ENCODE measurements at places on chromosomes 5 and 9.

GRCh38 chr9:134516464-134516863, 125.1 kb upstream of the COL5A1 start:
- no peak for DNase-seq

DNA sequence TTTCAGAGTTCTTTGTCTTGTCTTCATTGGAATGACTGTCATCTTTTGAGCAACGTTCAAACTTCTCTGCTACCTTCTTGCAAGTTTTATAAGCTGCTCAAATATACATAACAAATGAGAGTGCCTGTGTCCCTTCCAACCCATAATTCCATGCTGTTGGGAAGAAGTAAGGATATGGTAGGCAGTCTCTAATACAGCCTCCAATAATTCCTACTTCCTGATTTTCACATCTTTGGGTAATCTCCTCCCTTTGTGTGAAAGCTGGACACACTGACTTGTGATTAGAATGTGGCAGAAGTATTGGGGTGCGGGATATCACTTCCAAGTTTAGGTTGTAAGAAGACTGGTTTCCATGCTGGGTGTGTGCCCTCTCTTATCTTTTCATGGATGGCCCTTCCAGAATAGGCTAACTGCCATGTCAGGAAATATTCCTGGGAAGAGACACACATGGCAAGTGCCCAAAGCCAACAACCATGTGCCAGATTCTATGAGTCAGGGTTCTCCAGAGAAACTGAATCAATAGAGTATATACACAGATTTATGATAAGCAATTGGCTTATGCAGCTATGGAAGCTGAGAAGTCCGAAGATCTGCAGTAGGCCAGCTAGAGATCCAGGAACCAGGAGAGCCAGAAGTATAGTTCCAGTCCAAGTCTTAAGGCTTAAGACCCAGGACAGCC, 531.3 kb downstream of the NTRK2 start:
- peak; percentile 88 for DNase-seq

- peak; percentile 72 for DNase-seq
These were observed 96.5 kb downstream of the ARHGAP26 start for GRCh38 chr5:142866563-142867275.

GRCh38 chr9:33429256-33429985, 18.0 kb downstream of the AQP3 start:
- DNase-seq: no peak

DNA sequence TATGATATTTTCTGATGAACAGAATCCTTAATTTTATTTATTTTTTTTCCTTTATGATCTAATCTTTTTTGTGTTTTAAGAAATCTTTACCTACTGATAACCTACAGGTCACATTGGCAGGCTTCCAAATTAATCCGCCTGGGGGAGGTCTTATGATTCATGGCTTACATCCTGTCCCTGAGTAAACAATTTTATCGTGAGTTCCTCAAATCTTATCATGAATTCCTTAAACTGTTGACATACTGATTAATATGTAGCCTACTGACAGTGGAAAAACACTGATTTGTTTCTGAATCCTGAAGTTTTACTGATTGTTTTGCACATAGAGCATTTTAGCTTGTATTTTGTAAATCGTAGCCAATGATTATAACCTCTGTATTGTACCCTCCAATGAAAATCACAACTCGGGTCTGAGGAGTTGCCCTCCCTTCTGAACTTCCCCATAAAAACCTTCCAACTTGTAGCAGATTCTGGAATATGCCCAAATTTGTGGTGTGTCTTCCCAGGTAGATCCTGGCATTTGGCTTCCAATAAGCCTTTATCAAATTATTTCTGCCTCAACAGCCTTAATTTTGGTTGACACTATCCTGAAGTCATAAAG, 105.6 kb downstream of the VCAN start:
- no peak for DNase-seq

GRCh38 chr5:26553079-26553478, 485.3 kb downstream of the CDH9 start:
- peak; percentile 72 for DNase-seq

DNA sequence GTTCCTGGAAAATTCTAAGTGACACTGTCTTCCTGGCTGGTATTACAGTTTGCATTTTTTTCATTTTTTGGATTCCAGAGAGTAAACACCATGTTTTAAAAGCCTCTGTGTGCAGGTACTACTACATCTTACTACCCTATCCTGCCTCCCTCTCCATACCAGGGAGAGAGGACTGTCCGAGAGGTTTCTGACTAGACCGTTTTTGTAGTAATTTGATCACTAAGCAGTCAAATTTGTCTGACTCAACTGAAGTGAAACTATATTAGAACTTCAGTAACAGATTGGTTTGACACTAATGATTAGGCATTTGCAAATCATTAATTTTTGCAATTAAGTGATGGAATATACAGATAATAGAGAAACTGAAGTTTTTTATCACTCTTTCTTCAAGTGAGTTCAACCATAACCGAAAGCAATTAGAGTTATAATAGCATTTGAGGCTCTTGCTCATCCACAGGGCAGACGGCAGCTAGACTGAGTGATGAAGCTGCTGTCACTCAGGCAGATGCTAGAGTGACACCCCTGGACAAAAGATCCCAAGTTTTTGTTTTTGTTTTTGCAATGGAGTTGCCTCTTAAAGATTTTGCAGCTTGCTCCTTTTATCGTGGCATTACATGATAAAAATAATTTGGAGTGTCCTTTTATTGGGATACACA, 44.3 kb downstream of the SMARCA2 start:
- no peak for DNase-seq

DNA sequence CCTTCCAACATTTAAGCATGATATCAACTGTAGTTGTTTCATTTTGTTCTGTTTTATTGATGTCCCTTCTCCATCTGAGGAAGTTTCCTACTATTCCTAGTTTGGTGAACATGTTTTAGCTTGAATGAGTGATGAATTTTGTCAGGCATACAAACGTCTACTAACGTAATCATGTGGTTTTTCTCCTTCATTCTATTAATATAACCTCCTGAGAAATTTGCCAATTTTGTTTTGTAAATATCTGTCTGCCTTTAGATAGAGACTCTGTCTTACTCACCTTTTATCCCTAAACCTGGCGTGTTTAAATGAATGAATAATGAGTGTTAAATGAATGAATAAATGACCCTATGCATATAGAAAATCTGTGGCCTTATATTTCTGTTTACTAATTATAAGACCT, 26.5 kb upstream of the NREP start:
- DNase-seq: no peak

GRCh38 chr5:179274321-179275315, 70.6 kb downstream of the ADAMTS2 start:
- no peak for DNase-seq

GRCh38 chr9:76916231-76916630, 10.3 kb upstream of the PRUNE2 start:
- peak; percentile 48 for DNase-seq

GRCh38 chr5:117752403-117752802, 1177.8 kb upstream of the SEMA6A start:
- no peak for DNase-seq

GRCh38 chr9:116156621-116157314, 3.2 kb downstream of the PAPPA start:
- peak; percentile 83 for DNase-seq

- no peak for DNase-seq
These were observed 339.7 kb upstream of the IRX2 start for GRCh38 chr5:3091040-3091774.

GRCh38 chr9:6354072-6354686, 26.0 kb downstream of the TPD52L3 start:
- no peak for DNase-seq

DNA sequence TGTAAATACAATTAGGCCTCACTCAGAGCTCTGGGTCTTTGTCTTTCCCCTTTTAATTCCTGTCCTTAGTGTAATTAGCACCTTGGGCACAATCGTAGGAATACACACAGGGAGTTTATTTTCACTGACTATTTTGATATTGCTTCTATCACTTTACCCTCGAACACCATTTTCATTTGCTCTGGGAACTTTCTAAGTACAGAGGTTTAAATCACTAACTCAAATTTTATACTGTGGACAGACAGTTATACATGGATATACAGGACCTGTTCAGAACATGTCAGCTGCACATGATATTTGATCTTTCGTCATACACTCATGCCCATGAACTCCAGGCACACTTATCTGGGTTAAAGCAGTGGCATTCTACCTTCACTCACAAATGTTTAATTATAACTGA, 217.8 kb upstream of the TMEM161B start:
- DNase-seq: no peak

GRCh38 chr5:124746916-124747790, 714 bp upstream of the ZNF608 start:
- DNase-seq: peak; percentile 93

GRCh38 chr5:91207248-91207647, 175.9 kb downstream of the ARRDC3 start:
- no peak for DNase-seq

GRCh38 chr9:6782981-6783380, 25.2 kb downstream of the KDM4C start:
- DNase-seq: no peak

DNA sequence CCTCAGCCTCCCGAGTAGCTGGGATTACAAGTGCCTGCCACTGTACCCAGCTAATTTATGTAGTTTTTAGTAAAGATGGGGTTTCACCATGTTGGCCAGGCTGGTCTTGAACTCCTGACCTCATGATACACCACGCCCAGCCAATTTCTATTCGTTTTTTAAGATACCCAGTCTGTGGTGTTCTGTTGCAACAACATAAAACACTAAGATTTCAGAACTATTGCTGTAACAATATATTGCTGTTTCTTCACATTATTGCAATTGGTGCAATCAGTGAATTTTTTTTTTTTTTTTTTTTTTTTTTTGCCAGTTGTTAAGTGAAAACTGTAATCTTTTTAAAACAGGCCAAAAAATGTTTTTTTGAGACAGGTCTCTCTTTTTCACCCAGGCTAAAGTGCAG, 9.9 kb downstream of the SRP19 start:
- no peak for DNase-seq

- no peak for DNase-seq
These were observed 80.3 kb downstream of the ANKRD33B start for GRCh38 chr5:10644192-10644591.

DNA sequence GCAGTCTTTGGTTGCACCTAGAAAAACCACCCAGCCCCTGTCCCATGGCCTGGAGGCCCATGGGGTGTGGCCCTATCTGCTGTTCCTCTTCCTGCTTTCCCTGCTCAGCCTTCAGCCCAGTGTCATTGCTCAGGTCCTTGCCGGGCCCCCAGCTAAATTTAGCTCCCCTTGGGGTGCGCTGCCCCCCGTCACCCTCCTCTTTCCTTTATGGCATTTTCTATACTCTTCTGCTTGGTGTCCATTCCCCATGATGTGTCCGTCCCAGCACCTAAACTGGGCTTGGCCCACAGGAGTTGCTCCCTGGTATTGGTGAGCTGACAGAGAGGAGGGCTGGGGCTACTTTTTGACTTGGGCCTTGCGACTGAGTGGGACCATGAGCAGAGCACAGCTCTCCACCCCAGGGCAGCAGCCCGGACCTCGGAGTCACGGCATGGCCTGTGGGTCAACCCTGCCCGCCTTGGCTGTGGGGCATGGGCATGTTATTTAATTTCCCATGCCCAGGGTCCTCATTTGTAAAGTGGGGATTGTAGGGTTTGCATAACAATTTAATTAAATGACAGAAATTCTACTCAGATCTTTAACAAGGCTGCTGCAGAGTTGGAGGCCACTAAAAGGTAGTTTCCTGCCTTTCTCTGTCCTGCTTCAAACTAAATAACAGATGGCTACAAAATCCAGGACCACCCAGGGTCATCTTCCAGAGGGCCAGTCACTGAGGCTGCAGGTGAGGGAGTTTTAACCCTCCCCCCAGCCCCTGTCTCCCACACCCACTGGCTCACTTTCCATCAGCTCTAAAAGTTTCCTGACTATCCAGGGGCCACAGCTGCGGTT, 98.2 kb downstream of the DAP start:
- DNase-seq: no peak

- no peak for DNase-seq
These were observed 297 bp downstream of the LCN8 start for GRCh38 chr9:136757751-136758140.

GRCh38 chr9:132274861-132275260, 79.9 kb downstream of the SETX start:
- no peak for DNase-seq

DNA sequence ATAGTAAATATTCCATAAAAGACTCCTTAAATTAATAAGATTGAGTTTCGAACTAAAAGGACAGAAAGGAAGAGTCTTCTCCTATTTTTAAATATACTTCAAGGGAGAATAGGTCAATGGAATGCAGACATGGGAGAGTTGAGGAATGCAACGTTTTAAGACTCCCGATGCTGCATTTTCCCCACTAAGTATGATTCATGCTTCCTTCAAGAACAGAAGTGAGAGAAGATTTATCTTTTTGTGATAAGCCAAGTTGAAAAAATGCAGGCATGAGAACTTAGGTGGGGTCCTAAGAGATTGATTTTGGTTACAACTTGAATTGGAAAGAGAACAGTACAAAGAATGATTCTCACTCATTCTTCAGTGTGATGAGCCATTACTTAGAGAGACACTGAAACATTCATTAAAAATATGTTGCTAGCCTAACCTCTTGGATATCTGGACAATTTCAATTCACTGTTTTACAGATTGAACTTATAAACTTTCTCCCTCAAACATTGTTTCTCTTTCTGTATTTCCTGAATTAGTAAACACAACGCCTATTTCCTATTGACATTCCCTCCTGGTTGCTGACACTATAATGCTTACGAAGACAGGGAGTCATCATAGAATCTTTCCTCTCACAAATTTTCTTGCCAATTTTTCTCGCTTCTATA, 1666.1 kb upstream of the WWC1 start:
- no peak for DNase-seq

- DNase-seq: no peak
These were observed 5.7 kb downstream of the CCDC69 start for GRCh38 chr5:151218177-151218576.

DNA sequence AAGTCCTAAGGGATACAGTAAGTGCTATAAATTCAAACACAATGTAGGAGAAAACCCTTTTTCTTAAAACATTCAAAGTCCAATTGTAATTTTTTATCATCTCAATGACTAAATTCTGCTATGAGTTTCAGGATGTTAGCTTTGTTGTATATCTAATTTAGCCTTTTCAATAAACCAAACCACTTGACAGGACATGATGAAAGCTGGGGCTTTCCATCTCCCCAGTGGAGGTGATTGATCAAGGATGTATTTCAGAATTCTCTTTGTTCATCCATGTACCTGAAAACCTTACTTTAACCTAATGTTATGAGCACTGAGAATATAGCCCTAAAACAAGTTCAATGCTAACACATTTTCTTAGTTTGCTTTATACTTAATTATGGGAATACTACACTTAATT, 639.0 kb upstream of the ITGA1 start:
- DNase-seq: no peak

- DNase-seq: no peak
These were observed 111.8 kb downstream of the EFNA5 start for GRCh38 chr5:107558823-107559375.

All from NCI-H2029 (cell line).